ENCODE measurements at places on chromosomes 16 and 17. TPM values are rescaled to one million over a fixed set of nuclear protein-coding genes. Genes with fewer than 3 reads are reported as not detected.

CYB5B gene
- 84.9 TPM for total RNA-seq

HOXB5 gene
- total RNA-seq, result not detected

GAST gene
- total RNA-seq, result not detected

TMEM95 gene
- total RNA-seq, result not detected

HOXB4 gene
- total RNA-seq, result 0.35 TPM

MYH8 gene
- total RNA-seq, result not detected

NDUFAF8 gene
- total RNA-seq, result 45.4 TPM

WNK4 gene
- 0.12 TPM for total RNA-seq

HSD17B2 gene
- total RNA-seq, result 0.35 TPM

CDH13 gene
- 115 TPM for total RNA-seq

JUP gene
- total RNA-seq, result 59.7 TPM

C16orf96 gene
- total RNA-seq, result not detected

NLRP1 gene
- total RNA-seq, result 7.3 TPM

SLC4A1 gene
- not detected for total RNA-seq

CD300C gene
- not detected for total RNA-seq
